ENCODE measurements at places on chromosomes 5 and 9.

GRCh38 chr5:109678447-109678846, 11.3 kb upstream of the MAN2A1 start:
- no peak for DNase-seq

- no peak for DNase-seq
Measured at GRCh38 chr9:71764463-71764862, 3.9 kb downstream of the CEMIP2 start.

DNA sequence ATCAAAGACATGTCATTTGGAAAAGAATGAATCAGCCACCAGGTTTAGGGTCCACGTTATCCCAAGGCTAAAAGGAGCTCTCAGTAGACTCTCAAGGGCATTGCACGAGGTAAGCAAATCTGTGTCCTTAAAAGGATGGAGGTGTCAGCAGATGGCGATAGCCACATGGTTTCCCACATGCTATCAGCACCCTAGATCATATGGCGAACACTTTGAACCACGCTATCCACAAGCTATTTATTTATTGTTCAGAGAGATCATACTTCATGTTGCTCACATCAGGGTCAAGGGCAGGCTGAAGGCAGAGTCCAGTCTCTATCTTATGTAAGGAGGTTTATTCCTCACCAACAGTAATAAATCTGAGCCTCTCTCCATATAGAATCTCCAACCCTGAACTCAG, 43.7 kb downstream of the CDH6 start:
- DNase-seq, result no peak

- no peak for DNase-seq
Measured at GRCh38 chr5:10655972-10656830, 92.3 kb downstream of the ANKRD33B start.

GRCh38 chr5:132227235-132227484, 493 bp downstream of the P4HA2 start:
- no peak for DNase-seq

DNA sequence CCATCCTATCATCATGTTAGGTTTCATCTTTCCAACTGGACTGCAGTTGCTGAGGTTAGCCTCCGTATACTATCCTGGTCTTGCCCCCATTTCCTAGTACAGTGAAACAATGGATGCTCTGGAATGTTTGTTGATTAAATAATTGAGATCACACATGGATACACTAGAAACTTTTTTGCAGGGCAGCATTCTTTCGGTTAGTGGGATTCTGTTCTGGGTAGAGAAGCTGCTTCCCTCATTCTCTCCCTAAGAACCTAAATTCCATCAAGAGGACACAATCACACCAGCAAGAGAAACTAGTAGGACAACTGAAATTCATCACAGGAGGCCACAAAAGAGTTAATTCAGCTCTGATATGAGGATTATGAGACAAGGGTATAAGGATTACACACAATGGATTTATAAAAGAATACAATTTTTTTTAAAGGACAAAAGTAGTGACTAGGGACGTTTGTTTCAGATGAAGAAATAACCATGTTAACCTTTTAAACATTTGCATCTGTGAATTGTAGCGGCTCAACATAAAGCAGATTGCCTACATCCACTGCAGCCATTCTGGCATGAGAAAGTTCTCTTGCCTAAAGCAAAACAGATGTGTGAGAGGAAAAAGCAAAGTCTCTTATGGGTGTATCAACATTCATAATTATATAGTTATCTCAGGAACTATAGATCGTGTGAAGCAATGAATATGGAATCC, 162.7 kb upstream of the LHFPL2 start:
- no peak for DNase-seq

- no peak for DNase-seq
Measured at GRCh38 chr9:120971938-120972337, 45.3 kb upstream of the TRAF1 start.

- no peak for DNase-seq
Measured at GRCh38 chr5:34891981-34892380, 23.3 kb downstream of the RAD1 start.

All from activated T-cell treated with anti-CD3 and anti-CD28 coated beads for 1 hour (primary cell).